Mucosa of descending colon (tissue), 3 donors: ENCODE measurements at places on chromosomes 1 and 21. TPM values are rescaled to one million over a fixed set of nuclear protein-coding genes. Genes with fewer than 3 reads are reported as not detected.

GRCh38 chr1:169618367-169618766 lies 11.6 kb downstream of the SELP start:
- DNase-seq, result no peak

DNA sequence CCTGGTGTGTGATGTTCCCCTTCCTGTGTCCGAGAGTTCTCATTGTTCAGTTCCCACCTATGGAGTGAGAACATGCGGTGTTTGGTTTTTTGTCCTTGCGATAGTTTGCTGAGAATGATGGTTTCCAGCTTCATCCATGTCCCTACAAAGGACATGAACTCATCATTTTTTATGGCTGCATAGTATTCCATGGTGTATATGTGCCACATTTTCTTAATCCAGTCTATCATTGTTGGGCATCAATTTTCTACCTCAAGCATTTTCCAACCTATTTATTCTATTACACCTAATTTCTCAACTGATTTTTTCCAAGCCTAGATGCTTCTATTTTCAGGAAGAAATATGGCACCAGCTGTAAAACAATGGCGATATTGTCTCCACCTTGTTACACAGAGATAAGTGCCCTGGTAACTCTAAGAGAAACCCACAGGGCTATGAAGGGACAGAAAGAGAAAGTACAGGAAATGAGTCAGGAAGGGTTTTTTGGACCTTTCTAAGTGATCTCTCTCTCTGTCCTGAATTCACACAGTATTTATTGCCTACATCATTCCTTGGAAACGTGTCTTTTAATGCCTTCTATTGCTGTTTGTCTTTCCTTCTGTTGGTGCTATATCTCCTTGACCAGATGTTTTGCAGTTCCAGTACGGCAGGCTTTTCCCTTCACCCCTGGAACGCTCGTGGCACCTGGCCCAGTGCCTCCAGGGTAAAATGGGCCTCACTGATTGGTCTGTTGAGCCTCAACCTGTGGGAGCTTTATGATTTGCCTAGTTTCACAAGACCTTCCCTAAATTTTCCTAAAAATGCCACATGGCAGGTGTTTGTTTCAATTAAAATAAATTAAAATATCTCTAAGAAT lies 14.6 kb upstream of the JAK1 start:
- no peak for DNase-seq

DNA sequence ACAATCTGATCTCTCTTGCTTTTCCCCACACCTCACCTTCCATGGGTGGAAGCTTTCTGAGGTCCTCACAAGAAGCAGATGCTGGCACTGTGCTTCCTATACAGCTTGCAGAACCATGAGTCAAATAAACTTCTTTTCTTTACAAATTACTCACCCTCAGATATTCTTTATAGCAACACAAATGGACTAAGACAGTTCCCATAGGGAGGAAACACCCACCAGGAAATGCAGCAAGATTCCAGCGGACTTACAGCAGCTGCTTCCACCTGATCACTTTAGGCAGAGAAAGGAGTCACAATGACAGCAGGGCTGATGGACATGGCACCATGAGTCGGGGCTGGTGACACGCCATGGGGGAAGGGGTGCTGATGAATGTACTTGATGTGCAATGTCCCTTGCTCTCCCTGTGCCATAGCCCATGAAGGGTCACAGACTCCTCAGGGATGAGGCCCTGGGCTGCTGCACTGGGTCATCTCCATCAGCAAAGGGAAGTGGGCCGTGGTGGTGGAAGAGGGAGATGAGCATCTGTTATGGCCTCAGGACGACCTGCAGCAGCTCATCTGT lies 53.9 kb downstream of the PRSS38 start:
- DNase-seq, result no peak

The ELOVL1 gene
- total RNA-seq, result 171 TPM

The RAB7B gene
- 0.69 TPM for total RNA-seq

The TTLL7 gene
- total RNA-seq, result 3.8 TPM

The S100A9 gene
- total RNA-seq, result 75.0 TPM

The DCDC2B gene
- total RNA-seq, result not detected
